ENCODE measurements at places on chromosomes 1 and 21.

- no peak for DNase-seq
Observed at GRCh38 chr1:236868625-236869467, 73.8 kb downstream of the MTR start.

- DNase-seq, result peak; percentile 2
Observed at GRCh38 chr1:112507921-112508277, 866 bp upstream of the WNT2B start.

GRCh38 chr1:169548282-169548681, 38.0 kb downstream of the F5 start:
- no peak for DNase-seq

GRCh38 chr1:9275161-9275560, 17.5 kb upstream of the SPSB1 start:
- no peak for DNase-seq

GRCh38 chr1:82795508-82796149, 994.9 kb downstream of the ADGRL2 start:
- no peak for DNase-seq

DNA sequence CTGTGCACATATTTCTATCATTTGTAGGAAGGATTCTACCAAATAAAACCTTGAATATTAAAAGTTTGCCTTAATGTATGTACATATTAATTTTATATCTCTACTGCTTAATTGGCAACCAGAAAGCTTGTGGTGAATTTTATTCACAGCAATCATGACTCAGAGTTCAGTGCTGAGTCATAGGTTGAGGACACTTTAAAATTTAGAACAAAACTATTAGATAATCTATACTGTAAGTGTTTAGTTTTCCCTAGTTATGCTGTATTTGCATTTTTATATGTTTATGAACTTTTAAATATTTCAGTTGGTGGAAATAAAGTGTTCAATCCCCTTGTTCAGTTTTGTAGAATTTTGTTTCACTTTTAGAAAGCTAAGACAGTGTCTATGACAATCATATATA, 841.5 kb downstream of the KCNT2 start:
- DNase-seq, result no peak

DNA sequence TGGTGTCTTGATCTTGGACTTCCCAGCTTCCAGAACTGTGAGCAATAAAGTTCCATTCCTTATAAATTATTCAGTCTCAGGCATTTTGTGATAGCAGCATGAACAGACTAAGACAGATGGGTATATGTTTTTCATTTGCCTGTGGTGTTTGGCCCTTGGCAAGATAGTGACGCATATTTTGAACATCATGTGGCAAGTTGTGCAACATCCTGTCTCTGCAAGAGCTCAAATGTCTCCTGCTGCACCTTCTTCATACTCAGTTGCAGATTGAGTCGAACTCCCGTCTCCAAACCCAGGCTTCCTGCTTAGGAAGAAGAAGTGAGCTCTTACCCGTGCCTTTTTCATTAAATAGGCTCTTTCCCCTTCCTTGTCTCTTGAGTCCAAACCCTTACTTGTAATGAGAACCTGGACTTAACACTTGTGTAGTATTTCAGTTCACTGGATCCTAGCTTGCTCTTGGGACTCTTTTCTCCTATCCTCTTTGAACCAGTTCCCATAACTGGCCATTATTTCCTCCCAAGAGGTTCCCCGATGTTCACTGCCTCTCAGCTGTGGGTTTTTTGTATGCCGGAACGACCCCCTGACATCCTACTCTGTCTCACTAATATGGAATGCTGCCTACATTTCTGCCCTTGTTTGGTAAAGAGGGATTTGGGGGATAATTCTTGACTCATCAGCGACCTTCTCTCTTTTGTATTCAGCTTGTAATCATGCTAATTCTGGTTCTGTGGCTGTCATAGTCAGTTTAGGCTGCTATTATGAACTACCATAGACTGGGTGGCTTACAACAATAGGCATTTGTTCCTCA, 125.0 kb upstream of the KCNK2 start:
- DNase-seq, result no peak

DNA sequence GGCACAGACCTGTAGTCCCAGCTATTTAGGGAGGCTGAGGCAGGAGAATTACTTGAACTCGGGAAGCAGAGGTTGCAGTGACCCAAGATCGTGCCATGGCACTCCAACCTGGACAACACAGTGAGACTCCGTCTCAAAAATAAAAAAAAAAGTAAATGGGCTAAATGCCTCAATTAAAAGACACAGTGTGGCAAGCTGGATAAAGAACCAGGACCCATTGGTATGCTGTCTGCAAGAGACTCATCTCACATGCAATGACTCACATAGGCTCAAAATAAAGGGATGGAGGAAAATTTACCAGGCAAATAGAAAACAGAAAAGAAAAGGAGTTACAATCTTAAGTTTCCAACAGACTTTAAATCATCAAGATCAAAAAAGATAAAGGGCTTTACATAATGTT, 40.3 kb downstream of the ACBD6 start:
- no peak for DNase-seq

DNA sequence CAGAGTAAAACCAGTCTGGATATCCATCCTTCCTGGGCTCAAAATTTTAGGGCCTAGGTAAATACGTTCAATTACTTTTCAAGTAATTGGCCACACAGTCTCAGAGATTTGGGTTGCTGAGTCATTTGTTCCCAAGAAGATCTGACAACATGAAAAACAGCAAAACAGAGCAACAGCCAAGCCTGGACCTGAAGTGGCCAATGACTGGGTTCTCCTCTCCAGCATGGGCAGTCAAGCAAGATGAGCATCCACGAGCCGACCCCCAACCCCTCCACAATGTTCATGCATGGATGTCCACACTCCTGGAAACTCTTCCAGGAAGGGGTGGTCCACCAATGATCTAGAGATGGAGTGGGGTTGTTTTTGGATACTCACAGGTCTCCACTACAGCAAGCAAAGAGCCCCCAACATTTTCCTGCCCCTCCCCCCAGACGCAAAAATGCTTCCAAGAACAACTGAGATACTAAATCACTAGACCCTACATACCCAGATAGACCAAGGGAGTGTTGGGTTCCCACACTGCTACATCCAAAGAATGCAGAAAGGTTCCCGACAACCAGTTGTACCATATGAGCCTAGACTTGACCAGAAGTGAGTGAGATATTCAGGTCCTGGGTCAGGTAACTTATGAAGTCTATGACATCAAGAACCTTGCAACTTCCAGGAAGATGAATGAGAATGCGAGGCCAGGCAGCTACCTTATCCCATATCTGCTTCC, 73.0 kb downstream of the CD46 start:
- DNase-seq, result no peak

DNA sequence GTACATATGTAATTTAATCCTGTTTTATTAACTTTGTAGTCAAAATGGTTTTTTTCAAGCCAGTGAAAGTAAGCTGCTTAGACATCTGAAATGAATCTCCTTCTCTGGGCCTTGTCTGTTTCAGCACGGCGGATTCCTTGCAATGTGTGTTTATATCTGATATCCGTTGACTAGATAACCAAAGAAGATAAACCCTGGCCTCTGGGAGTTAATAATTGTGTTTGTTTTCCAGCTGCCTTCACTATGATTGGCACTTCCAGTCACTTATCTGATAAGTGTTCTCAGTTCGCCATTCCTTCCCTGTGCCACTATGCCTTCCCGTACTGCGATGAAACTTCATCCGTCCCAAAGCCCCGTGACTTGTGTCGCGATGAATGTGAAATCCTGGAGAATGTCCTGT, 63.5 kb upstream of the UBE2U start:
- DNase-seq, result no peak

DNA sequence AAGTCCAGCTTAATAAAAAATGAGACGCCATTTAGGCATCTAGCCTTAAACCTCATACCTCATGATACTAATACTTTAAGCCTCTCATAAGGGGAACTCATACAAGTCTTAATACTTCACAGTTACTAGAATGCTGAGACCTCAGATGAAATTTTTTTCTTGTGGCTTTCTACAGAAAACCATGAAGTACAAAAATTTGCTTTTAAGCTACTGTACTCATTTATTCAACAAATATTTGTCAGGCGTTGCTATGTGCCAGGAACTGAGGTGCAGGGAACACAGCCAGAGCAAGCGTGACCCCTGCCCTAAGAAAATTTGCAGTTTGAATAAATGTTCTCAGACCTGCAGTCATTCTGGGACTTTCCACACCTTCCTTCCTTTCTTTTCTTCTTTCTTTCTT, 150.6 kb downstream of the MRPL39 start:
- no peak for DNase-seq

DNA sequence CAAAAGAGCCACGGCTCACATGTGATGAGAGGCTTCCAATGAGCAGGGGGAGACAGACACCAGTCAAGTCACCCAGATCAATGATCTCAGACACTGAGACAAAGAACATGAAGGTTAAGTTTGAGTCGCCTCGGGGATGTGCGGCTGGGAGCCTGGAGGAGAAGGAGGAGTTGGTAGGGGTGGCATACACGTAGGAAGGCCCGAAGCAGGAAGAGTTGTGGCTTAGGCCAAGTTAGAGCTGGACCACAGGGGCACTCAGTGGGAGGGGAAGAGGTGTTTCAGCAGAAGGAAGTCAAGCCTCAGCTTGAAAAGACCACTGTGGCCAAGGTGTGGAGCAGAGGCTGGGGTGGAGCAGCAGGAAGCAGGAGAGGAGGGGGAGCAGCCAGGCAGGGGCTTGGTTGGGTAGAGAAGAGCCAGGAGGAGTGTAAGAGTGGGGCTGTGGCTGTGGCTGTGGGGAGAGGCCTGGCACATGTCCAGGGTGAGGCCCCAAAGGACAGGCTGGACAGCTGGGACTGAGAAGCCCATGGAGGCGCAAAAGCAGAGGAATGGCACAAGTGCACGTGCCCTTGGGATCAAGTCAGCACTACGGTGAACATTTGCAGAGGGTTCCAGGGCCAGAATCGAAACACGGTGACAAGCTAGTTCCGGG, 27.6 kb downstream of the CTNNBIP1 start:
- no peak for DNase-seq

DNA sequence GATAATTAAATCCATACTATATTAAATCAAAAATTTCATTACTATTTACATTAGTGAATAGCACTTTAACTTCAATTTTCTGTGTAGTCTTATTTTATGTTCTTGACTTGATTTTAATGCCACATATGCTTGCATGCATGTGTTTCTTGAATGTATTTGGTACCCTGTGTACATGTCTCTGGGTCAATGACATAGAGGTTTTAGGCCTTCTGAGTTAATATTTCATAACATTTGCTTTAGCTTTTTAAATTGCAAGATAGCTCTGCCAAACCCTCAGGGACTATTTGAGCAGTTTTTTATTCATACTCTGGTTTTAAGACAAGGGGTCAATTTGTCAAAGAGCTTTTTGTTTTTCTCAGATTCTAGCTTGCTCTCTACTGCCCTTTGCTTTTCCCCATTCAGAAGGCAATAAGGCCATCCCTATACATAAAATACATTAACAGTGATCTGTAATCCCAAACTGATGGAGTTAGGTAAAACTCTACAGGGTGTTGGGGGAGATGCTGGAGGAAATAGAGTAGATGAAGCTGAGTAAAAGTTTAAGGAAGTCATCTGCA, 5.0 kb downstream of the MLLT11 start:
- DNase-seq, result no peak

GRCh38 chr1:69527273-69527672, 40.4 kb upstream of the LRRC7 start:
- no peak for DNase-seq

DNA sequence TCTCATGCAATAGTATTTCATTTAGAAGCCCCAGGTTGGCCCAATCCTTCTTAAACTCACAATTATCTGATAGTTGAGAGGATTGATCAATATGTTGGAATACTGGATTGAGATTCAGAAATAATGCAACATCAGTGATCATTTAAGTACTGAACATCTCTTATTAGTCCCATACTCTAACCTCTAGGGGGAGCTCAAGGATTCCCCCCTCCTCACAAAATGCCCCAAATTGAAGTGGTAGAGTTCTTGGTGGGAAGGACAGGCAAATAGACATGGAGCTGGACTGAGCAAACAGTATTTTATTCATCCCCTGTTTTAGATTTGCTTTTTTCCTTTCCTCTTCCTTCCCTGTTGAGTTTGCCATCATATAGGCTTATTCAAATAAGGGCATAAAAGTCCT, 62.8 kb downstream of the NGF start:
- no peak for DNase-seq

DNA sequence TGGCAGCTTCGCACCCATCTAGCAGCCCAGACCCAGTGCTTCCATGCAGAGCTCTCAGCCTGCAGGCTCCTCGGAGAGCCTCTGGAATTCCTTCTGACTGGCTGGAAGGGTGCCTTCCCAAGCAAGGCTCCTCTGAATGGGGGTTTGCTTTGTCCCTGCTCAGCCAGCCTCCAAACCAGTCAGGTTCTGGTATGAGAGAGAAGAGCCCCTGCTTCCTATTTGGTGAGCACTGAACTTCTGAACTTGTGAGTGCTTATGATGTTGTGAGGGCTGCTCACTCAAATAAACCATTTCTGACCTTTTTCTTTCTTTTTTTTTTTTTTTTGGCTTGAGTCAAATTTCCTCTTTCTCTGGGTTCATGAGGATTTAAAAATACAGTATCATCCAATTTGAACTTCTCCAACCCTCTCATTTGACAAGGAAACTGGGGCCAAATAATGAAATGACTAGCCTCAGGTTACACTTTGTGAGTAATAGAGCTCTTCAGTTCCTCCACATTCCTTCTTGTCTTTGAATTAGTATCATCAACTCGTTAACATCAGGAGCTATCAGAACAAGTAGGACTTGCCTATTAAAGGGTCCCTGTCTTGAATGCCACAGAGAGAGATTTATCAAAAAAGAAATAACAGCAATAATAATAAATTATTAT, 39.6 kb downstream of the GFI1 start:
- DNase-seq, result no peak

DNA sequence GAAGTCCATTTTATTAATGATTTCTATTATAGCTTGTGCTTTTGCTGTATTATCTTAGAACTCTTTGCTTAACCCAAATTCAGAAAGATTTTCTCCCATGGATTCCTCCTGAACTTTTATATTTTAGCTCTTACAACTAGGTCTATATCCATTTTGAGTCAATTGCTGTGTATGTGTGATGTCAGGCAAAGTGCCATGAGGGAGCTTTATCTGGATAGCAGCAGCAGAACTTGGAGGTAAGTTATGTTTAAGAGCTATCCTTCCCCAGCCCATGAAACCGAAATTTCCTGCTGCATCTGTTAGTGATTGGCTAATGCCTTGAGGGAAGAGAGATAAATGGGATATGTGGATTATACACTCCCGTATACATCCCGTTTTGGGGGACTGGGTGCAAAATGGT, 29.9 kb downstream of the ADAM30 start:
- DNase-seq, result no peak

DNA sequence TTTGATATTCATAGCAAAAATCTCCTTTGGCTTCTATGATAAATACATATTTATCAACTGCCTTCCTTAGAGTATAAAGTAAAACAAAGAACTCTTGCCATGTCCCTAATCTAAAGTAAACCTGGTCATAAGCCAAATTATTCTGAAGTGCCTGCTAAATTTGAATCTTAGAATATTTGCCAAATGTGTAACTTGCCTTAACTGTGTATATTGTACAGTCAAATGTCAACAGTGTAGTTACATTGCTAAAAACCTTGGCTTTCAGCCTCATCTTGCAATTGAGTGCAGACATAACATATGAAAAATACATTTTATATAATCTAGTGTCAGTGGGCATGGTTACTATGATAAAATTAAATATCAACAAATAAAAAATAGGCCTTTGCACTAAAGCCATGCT, 583.4 kb upstream of the ADAMTS5 start:
- no peak for DNase-seq

All from NCI-H2171 (cell line).